Kidney capillary endothelial cell (primary cell): ENCODE measurements at places on chromosomes 6 and 20.

DNA sequence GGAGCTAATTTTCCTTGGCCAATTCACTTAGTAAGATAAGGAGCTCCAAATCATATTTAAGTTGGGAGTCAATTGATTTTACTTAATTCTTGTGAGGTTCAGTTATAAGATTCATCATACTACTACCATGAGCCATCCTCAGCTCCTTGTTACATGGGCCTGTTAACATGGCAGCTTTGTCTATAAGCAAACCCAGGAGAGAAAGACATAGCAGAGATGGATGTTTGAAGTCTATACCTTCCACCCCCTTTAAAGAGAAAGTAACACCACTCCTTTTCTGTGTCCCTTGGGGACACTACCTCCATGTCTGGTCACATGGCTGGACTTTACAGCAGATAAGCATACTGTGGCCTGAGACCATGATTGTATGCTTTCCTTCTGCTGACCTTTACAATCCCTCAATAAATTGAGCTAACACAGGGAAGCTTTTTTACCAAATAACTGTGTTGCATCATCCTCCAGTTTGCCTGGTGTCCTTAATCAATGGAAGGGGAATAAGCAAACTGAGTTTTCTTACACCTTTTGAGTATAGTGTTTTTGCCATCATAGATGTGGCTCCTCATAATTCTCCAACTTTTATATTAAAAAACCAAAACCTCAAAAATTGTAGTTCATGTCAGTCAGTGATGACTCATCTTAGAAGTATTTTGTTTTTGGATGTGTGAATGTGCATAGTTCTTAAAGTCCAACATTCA lies 9.8 kb upstream of the ZNFX1 start:
- no peak for DNase-seq

GRCh38 chr6:113684382-113684901 lies 172.7 kb upstream of the MARCKS start:
- no peak for DNase-seq

GRCh38 chr6:129634411-129635230 lies 75.4 kb downstream of the ARHGAP18 start:
- no peak for DNase-seq

GRCh38 chr6:129492260-129492659 lies 217.7 kb downstream of the ARHGAP18 start:
- no peak for DNase-seq

DNA sequence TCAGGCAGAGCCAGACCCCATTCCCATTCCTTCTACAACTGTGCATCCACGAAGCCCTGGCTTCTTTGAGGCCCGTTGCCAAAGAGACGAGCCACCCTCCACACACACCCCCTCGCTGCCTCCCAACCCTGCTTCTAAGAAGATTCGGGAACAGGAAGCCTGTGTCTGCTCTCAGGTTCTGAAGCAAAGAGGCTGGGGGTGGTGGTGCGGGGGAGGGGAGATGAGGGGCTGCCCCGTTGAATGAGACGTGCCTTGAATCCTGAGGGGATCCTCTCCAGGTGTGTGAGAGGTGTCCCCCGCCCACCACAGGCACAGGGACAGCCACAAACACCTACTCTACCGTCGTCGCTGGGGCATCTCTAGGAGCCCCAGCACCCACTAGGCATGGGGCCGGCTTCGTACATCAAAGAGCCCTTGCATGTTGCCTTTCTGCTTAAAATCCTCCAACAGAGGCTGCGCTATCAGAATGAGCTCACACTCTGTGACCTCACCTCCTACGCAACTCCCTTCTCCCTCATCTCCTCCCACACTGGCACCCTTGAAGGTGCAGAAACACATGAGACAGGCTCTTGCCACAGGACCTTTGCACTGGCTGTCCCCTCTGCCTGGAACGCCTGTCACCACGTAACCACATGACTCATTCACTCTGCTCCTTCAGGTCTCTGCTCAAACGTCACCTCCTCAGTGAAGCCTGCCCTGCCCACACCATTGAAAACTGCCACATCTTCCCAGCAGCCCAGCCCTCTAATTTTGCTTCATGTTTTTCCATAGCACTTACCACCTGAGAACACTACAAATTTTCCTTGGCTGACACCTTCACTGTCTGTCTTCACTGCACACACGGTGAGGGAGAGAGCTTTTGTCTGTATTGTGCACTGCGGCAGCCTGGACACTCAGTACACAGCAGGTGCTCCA lies 58.5 kb downstream of the PREX1 start:
- no peak for DNase-seq

DNA sequence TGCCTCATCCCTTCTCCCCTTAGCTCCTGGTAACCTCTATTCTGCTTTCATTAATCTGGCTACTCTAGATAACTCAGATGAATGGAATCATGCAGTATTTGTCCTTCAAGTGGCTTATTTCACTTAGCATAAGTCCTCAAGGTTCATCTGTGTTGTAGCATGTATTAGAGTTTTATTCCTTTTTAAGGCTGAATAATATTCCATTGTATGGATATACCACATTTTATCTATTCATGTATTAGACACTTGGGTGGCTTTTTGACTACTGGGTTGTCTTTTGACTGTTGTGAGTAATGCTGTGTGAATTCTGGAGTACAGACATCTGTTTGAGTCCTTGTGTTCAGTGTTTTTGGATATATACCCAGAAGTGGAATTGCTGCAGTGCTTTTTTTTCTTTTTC lies 58.4 kb downstream of the PHF20 start:
- DNase-seq = no peak

DNA sequence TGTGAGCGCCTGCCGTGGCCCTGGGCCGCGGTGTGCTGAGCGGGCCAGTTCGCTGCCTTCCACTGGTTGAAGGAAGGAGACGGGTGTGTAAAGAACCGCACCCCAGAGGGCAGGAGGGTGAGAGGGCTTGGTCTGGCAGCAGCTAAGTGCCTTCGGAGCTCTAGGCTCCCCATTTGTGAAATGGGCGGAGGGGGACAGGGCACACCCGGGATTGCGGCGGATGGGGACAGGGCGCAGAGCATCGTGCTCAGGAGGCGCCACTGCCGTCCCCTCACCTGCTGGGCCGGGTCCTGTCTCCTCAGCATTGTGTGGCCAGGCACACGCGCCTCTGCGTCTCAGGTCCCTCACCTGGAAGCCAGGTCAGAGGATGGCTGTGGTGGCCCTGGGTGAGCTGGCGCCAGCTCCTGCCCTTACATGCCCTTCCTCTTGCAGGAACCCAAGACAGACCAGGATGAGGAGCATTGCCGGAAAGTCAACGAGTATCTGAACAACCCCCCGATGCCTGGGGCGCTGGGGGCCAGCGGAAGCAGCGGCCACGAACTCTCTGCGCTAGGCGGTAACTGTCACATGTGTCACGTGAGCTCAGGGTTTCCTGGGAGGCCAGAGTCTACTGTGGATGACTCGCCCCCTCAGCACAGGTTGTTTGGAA lies 3.1 kb downstream of the ADRM1 start:
- DNase-seq = no peak

- DNase-seq = no peak
Observed at GRCh38 chr6:11083491-11083890, 10.1 kb upstream of the SMIM13 start.

DNA sequence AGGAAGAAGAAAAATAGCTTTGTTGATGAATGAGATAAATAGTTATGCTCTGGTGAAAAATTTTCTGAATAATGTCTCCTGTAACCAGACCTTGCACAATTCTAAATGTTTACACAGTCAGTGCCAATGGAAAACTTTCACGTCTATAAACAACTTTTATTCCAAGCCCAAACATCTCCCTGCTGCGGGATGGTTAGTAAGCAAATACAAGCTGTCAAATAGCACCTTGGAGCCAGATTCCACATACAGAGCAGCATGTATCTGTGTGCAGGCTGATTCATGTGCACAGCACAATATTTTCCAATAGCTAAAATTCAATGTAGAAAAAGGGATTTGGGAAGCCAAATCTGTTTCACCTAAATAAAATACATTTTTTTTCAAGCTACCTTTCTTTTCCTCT lies 813.3 kb downstream of the HACE1 start:
- no peak for DNase-seq

- DNase-seq = no peak
Observed at GRCh38 chr6:38974389-38975151, 74.0 kb upstream of the GLP1R start.
